ENCODE measurements at places on chromosomes 7 and 10.
A peak's percentile ranks its signal among the peaks of the same experiment; 100 is the strongest.

GRCh38 chr7:20441346-20441745, 110.6 kb downstream of the ITGB8 start:
- no peak for DNase-seq

DNA sequence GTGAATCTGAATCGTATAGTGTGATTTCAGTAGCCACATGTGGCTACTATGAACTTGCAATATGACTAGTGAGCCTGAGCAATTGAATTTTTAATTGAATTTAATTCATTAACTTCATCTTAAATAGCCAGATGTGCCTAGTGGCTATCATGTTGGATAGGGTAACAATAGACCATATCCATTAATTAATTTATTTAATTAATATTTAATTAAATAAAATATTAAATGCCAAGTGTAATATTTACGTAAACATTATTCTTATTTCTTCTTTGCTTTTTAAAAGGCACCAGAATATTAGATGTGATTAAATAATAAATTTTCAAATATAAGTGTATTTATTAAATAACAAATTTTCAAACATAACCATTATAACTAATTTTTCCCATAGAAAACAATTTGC, 354.4 kb downstream of the PLXDC2 start:
- DNase-seq: no peak

- no peak for DNase-seq
Measured at GRCh38 chr10:132810141-132810806, 24.3 kb upstream of the NKX6-2 start.

DNA sequence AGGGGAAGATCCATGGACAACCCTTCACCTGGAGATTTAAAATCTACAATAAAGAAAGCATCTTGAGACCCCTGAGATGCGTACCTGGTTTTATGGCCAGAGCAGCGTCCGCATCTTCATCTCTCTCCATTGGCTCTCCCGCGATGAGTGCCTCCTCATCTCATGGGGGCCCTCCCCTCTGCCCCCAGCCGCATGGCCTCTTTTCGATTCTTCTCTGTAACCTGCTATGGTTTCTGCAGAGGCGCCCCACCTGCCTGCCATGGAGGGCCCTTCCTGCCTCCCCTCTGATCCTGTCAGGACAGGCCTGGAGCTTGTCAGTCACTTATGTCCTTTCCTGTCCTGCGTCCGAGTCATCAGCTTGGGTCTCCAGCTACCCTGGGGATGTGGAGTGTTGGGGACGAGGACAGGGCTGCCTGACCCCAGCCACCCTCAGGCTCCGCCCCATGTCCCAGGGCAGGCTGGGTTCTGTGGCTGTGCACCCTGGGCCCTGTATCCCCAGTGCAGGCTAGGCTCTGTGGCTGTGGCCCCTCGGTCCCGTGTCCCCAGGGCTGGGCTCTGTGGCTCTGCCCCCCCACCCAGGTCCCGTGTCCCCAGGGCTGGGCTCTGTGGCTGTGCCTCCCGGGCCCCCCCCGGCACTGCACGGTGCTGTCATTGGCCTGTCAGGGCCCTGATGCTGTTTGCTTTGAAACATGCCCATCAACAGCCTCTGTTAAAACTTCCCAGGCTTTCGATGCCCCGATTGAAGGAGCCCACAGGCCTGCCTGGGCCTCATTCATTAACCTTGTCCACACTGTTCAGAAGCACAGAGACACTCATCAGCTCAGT, 99.8 kb downstream of the WDR37 start:
- no peak for DNase-seq

GRCh38 chr7:150330211-150330885, 7.0 kb upstream of the ACTR3C start:
- DNase-seq: no peak

DNA sequence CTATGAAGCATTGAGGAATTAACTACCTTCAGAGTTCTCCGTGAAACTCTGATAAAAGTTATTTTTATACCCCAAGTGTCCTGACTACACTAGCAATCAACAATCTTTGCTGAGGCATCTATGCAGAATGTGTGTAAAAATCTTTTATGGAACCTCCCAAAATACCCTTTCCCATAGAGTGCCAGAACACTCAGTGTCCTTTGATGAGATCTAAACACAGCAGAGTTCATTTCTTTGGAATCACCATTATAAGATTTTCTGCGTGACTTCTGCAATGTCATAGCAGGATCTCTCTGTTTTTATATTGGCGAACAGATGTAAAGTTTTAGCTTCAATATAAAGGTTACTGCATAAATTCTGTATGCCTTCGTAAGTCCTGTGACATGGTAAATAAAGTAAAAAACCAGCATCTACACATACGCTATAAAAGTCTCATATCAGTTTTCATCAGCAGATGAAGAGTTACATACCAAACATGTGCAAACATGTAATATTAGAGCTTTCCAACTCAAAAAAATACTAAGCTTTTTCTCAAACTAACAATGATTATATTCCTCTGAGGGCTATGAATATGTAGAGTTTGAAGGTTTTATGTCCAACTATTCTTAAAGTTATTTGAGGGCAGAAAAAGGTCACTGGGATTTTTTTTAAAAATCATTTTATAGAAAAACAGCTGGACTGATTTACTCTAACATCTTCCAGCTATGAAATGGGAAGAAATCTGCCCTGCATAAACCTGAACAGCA, 67.2 kb downstream of the SKIDA1 start:
- DNase-seq: no peak

DNA sequence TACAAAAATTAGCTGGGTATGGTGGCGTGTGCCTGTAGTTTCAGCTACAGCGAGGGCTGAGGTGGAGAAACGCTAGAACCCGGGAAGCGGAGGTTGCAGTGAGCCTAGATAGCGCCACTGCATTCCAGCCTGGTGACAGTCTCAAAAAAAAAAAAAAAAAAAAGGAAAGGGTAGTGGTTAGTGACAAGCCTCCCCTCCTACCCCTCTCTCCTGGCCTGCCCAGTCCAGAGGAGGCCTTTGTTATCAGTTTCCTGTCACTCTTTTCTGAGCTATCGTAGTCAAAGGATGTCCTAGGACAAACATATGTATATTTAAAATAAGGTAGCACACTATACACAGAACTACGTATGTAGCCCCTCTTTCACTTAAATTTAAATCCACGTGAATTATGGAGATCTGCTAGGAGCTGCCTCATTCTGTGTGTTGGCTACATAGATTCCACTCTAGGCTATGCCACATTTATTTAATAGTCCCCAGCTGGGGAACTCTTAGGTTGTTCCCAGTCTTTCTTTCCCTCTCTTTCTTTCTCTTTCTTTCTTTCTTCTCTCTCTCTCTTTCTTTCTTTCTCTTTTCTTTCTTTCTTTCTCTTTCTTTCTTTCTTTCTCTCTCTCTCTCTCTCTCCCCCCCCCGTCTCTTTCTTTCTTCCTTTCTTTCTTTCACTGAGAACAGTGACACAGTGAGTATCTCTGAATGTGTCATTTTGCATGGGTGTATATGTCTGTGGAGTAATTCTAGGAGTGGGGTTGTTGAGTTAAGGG, 3.9 kb downstream of the TSPAN15 start:
- DNase-seq: no peak

DNA sequence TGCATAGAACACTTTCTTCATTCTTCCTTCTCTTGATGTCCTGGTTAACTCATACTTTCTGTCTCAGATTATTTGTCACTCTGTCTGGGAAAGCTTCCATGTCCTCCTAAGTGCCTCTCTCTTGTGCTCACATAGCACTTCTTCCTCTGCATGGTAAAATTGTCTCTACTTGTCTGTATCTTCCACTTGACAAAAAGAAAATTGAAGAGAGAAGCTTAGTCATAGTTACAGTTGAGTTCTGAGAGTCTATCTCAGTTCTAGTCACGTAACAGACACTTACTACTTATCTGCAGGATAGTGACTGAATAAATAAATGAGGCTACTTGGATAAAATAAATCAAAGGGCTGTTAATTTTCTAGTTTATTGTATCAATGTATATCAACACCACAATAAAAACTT, 458.1 kb downstream of the HTR7 start:
- DNase-seq: no peak

DNA sequence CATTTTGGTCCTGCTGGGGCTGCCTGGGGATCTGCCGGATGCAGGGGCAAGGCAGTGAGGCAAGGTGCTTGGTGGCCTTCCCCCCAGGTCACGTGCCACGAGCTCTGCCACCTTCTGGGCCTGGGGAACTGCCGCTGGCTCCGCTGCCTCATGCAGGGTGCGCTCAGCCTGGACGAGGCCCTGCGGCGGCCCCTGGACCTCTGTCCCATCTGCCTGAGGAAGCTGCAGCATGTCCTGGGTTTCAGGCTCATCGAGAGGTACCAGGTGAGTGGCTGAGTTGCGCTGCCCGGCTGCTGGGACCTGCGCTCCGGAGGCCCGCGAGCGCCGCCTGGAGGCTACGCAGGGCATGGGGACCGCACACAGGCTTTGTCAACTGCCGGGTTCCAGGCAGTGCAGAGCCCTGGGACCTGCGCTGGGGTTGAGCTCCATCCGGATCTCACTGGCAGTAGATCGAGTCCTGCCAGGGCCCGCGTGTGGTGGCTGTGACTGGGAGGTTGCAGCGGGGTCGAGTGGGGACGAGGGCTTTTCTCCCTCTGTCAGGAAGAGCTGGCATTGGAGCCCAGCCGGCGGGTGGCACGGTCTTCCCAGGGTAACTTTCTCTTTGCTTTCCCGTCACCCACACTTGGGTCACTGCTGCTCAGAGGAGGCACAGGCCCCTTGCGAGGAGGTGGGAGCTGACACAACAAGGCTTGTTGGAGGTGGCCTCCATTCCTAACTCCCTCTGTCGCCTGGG, 21.7 kb downstream of the AMZ1 start:
- peak; percentile 2 for DNase-seq

GRCh38 chr10:110093722-110094121, 85.9 kb downstream of the ADD3 start:
- no peak for DNase-seq

DNA sequence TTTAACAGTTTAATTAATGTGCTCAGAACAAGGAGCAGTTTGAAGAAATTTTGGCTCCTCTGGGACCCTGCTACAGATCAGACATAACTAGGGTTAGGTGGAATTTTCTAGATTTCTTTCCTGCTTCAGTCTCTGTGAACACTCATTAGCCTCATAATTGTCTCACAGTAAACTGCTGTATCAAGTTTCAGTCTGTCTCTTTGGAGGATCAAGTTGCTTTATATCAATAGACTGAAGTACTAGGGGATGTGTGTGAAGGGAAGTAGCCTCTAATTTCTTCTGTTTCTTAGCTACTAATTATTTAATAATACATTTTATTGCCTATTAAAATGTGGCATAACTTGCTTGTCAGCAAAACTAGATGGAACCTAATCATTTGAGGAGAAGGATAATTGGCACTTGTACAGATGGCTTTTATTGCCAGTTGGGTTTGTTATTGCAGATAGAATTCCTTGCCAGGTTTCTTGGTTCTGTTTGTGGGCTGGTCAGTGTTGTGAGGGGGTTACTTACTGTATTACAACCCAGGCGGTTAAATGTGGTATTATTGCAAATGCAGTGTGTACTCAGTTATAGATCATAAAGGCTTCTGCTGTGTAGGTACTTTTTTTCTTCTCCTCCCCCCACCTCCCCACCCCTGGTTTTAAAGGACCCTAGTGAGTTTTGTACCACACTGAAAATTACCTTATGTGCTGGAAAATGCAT, 758.0 kb downstream of the AUTS2 start:
- peak; percentile 89 for DNase-seq

GRCh38 chr7:66307591-66308215, 102.6 kb downstream of the TPST1 start:
- no peak for DNase-seq

- peak; percentile 30 for DNase-seq
Measured at GRCh38 chr10:55410415-55410885, 609.4 kb upstream of the PCDH15 start.

DNA sequence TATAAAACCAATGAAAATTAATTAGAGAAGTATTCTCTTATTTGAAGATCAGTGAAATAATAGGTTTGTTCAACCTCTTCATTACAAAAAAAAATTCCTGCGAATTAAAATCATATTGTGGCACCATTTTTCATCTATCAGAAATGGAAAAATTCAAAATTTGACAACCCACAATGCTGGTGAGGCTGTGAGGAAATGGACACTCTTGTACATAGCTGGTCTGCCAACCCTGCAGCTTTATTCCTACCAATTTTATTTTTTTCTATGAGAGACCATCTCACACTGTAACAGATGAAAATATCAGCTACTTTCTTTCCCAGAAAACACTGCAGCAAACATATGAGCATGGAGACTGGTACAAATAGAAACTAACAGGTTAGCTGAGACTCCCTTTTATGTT, 208.8 kb upstream of the SEMA3E start:
- no peak for DNase-seq

DNA sequence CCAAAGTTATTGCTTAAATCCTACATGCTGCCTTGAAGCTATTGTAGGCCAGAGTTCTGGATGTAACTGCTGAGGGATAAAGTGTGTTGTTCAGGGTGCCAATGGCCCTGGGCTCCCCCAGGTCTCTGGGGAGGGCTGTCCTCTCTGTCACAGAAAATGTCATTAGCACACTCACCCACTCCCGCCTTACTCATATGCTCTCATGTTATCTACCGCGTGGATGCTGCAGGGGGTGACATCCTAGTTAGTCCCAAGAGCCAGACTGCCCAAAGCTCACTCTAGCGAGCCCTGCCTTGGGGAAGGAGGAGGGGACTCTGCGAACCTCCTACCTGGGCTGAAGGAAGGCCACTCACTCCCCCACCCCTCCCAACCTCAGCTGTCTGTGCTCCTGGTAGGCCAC, 122.5 kb downstream of the FRMD4A start:
- no peak for DNase-seq

- no peak for DNase-seq
Measured at GRCh38 chr10:55203319-55203718, 402.3 kb upstream of the PCDH15 start.

- no peak for DNase-seq
Measured at GRCh38 chr10:88642209-88642608, 22.0 kb upstream of the LIPF start.

DNA sequence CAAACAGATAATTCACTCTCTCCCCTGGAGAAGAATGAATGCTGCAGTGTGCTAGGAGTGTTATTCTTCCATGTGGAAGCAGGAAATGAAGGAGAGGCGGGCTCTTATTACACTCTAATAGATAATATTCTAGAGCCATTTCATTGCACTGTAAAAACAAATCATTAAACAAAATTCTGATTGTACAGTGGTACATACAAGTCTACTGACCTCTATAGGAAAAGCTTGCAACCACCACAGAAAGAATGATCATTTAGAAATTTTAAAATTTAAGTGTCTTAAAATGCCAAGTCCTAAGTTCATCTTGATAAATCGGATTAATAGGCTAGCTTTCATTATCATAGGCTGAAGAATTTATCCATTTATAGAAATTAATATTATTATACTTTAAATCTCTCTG, 960.3 kb upstream of the LRRN3 start:
- no peak for DNase-seq

DNA sequence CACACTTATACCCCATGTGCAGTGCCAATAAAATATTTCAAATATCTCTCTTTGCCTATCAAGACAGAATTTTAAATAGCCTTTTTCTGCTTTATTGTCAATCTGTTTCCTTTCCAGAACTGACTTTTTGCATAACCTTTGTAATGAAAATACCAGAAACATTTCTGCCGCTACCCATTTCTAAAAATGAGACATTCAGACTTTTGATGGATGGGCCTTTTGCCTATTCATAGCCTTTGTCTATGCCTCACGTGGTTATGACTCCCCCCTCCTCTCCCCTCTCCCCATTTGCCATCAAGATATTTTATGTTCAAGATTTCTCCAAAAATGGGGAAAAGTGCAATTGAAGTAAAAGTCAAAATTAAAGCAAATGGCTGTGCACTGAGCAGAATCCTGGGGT, 5.9 kb downstream of the PPP1R17 start:
- no peak for DNase-seq
